ENCODE measurements at places on chromosomes 11 and 22.

- H3K27ac ChIP-seq: peak overlapping the region; percentile 74
- no peaks in the 10 kb centered on the region for H3K36me3 ChIP-seq
- H3K4me3 ChIP-seq: peak overlapping the region; percentile 34
Observed at GRCh38 chr11:66328302-66329144, 7.7 kb downstream of the RIN1 start.

DNA sequence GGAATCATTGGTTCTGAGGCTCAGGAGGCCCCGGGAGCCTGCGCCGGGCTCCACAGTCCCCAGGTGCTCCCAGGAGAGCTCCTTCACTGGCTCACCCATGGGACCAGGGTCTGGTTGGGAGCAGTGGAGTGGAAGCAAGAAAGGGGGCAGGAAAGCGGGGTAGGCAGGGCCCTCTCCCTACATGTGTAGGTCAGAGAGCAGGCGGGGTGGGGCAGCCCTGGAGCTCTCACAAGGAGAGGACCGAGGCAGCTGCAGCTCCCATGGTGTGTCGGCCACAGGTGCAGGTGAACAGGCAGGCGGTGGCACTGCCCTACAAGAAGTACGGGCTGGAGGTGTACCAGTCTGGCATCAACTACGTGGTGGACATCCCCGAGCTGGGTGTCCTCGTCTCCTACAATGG is 28.3 kb downstream of the MUC2 start:
- no peak overlapping the region for H3K27ac ChIP-seq
- H3K27me3 ChIP-seq: no peaks in the 10 kb centered on the region
- no peak overlapping the region for H3K4me3 ChIP-seq

GRCh38 chr11:95229993-95230809 is 801 bp downstream of the SESN3 start:
- H3K27ac ChIP-seq: peak overlapping the region; percentile 83
- no peaks in the 10 kb centered on the region for H3K36me3 ChIP-seq
- no peaks in the 10 kb centered on the region for H3K27me3 ChIP-seq
- peak; percentile 38 for DNase-seq
- peaks cover 57% of the 10 kb centered on the region for H3K4me1 ChIP-seq

GRCh38 chr22:35995348-35995747 is 33.3 kb downstream of the RBFOX2 start:
- no peak for DNase-seq
- no peak overlapping the region for H3K4me3 ChIP-seq
- H3K27ac ChIP-seq: no peak overlapping the region

DNA sequence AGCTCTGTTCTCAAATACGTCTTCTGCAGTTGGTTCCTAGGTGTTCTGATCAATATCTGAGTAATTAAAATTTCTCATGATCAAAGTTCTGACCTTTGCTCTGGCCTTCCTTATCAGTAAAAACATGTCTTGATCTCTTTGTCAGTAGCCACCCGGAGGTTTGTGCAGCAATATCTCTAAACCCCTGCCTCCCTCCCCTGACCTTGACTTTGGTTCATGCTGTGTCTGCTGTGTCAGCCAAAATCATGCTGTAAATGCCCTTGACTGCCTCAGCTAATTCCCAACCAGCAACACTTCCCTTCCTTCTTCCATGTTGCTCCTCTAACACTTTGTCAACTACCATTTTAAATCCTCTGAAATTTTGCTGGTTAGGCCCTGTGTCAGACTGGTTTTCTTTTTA is 424.7 kb downstream of the FAM181B start:
- H3K36me3 ChIP-seq: no peaks in the 10 kb centered on the region
- no peaks in the 10 kb centered on the region for H3K4me1 ChIP-seq
- no peak overlapping the region for H3K27ac ChIP-seq
- no peak for DNase-seq
- H3K4me3 ChIP-seq: no peak overlapping the region

DNA sequence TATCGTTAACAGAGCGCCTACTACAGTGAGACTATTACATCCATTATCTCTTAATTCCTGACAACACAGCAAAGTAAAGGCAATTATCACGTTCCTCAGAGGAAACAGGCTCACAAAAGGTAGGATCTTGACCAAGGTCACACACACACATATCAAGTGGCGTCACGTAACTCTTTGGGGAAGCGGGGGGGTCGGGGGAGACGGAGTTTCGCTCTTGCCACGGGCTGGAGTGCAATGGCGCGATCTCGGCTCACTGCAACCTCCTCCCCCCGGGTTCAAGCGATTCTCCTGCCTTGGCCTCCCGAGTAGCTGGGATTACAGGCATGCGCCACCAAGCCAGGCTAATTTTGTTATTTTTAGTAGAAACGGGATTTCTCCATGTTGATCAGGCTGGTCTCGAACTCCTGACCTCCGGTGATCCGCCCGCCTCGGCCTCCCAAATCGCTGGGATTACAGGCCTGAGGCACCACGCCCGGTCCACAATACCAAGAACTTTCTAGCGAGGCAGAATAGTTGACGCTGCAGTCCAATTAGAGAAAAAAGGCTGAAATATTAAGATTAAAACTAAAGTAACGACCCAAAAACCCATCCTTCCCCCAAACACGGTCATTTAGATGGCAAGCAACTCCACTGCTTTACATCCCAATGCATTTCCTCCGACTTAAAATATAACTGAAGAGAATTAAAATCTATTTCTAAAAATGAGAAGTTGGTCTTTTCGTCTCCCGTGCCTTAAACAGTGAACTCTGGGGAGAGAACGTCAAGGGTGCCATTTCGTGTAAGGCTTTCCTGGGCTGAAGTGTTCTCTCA is 1.2 kb downstream of the DDX17 start:
- H3K4me1 ChIP-seq: peaks cover 45% of the 10 kb centered on the region
- H3K4me3 ChIP-seq: peak overlapping the region; percentile 98
- peak; percentile 78 for DNase-seq
- peaks cover 57% of the 10 kb centered on the region for H3K36me3 ChIP-seq

- no peaks in the 10 kb centered on the region for H3K27me3 ChIP-seq
- H3K36me3 ChIP-seq: no peaks in the 10 kb centered on the region
- no peak overlapping the region for H3K4me3 ChIP-seq
Observed at GRCh38 chr11:23404225-23405160, 544.2 kb upstream of the CCDC179 start.

GRCh38 chr11:60775420-60775961 is 9.6 kb upstream of the MS4A10 start:
- no peak overlapping the region for H3K4me3 ChIP-seq
- H3K4me1 ChIP-seq: peaks cover 7% of the 10 kb centered on the region

- H3K4me3 ChIP-seq: no peak overlapping the region
- DNase-seq: no peak
- peaks cover 2% of the 10 kb centered on the region for H3K4me1 ChIP-seq
- no peaks in the 10 kb centered on the region for H3K27me3 ChIP-seq
- H3K36me3 ChIP-seq: no peaks in the 10 kb centered on the region
Observed at GRCh38 chr11:11983427-11983826, 25.0 kb downstream of the DKK3 start.

DNA sequence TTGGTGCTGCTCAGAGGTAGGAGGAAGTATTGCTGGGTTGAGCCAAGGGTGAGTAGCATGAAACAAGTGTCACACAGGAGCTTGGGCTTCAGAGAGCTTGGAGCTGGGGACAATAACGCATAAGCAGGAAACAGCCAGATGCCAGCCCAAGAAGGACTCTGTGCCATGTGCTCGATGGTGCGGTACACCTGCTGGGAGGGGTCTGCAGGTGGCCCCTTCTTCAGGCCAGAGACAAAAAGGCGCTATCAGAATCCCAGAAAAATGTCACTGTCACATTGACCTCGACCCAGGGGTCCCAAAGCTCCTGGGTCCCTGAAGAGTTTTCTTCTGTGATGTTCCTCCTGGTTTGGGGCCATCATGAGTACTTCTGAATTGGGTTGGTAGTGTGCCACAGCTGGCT is 244.4 kb downstream of the TBC1D22A start:
- H3K4me3 ChIP-seq: no peak overlapping the region
- no peak overlapping the region for H3K27ac ChIP-seq
- no peak for DNase-seq
- H3K4me1 ChIP-seq: no peaks in the 10 kb centered on the region
- peaks cover 4% of the 10 kb centered on the region for H3K36me3 ChIP-seq
- no peaks in the 10 kb centered on the region for H3K27me3 ChIP-seq

DNA sequence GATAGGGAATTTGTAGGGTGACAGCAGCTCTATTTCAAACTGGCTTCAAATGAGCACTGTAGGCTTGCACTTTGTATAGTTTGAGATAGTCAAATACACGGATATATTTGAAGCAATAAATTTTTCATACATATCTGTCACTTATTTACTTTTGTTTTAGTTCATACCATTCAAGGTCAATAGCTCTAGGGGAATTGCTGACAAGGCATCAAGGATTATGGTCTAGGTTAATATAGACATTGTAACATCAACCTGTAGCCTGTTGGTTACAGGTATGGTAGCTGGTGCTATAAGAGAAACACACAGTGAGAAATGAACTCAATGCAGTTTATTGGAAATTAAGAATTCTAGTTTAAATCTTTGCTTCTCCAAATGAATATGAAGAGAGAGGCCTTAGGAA is 267.6 kb downstream of the SOX6 start:
- DNase-seq: no peak
- H3K36me3 ChIP-seq: no peaks in the 10 kb centered on the region
- no peak overlapping the region for H3K27ac ChIP-seq
- no peak overlapping the region for H3K4me3 ChIP-seq
- H3K27me3 ChIP-seq: no peaks in the 10 kb centered on the region

- H3K4me3 ChIP-seq: no peak overlapping the region
- H3K4me1 ChIP-seq: no peaks in the 10 kb centered on the region
- DNase-seq: no peak
- H3K36me3 ChIP-seq: peaks cover 14% of the 10 kb centered on the region
Observed at GRCh38 chr11:130890039-130890745, 26.1 kb downstream of the SNX19 start.

DNA sequence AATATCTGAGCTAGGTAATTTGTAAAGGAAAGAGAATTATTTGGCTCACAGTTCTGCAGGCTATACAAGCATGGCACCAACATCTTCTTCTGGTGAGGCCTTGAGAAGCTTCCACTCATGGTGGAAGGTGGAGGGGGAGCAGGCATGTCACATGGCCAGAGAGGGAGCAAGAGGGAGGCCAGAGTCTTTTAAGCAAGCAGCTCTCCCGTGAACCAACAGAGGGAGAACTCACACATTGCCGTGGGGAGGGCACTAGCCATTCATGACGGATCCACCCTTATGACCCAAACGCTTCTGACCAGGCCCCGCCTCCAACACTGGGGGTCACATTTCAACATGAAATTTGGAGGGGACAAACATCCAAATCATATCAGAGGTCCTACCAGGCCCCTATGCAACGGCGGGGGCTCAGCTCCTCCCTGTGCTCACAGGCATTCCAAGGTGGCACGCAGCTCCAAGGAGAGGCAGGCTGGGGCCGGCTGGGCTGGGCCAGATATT is 4.6 kb downstream of the C11orf96 start:
- H3K4me3 ChIP-seq: no peak overlapping the region
- H3K27me3 ChIP-seq: peaks cover 43% of the 10 kb centered on the region
- H3K4me1 ChIP-seq: peaks cover 12% of the 10 kb centered on the region
- no peak overlapping the region for H3K27ac ChIP-seq

DNA sequence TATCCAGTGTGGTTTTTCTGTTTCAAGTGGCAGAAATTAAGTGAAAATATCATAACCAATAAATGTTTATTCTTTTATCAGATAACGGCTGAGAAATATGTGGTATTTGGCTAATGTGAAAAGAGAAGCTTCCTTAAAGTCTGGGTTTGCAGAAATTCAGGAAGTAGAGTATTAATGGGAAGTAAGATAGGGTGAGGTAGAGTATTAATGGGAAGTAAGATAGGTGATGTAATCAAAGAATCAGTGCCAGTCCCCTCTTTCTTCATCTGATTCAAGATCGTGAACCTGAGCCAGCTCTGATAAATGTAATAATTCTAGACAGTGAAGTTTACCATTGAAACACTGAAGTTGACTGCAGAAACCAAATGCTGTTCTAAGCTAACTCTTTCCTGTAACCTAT is 30.9 kb downstream of the TRPC6 start:
- no peaks in the 10 kb centered on the region for H3K36me3 ChIP-seq
- no peaks in the 10 kb centered on the region for H3K27me3 ChIP-seq
- H3K4me1 ChIP-seq: no peaks in the 10 kb centered on the region
- DNase-seq: no peak
- H3K4me3 ChIP-seq: no peak overlapping the region

GRCh38 chr11:118252688-118253087 is 523 bp upstream of the MPZL3 start:
- no peak for DNase-seq
- H3K27me3 ChIP-seq: no peaks in the 10 kb centered on the region
- H3K4me1 ChIP-seq: peaks cover 33% of the 10 kb centered on the region
- H3K27ac ChIP-seq: peak overlapping the region; percentile 99

GRCh38 chr11:65111744-65112545 is at the start of gene TM7SF2:
TSS of gene TM7SF2 (plus strand) at chr11:65111872. CDS start at chr11:65112016, 144 bp downstream.
- peak within 1 kb of the TSS; percentile 72 for H3K27ac ChIP-seq
- H3K4me1 ChIP-seq: peaks cover 51% of the 10 kb centered on the region
- H3K36me3 ChIP-seq: peaks cover 6% of the 10 kb centered on the region
- no peaks in the 10 kb centered on the region for H3K27me3 ChIP-seq
- DNase-seq: peak; percentile 96

- H3K36me3 ChIP-seq: peaks cover 4% of the 10 kb centered on the region
- H3K4me1 ChIP-seq: peaks cover 7% of the 10 kb centered on the region
- no peak overlapping the region for H3K27ac ChIP-seq
- no peak overlapping the region for H3K4me3 ChIP-seq
- no peaks in the 10 kb centered on the region for H3K27me3 ChIP-seq
- DNase-seq: no peak
Observed at GRCh38 chr11:75831915-75832502, 17.0 kb downstream of the UVRAG start.

- H3K36me3 ChIP-seq: no peaks in the 10 kb centered on the region
- peak within 1 kb of the TSS; percentile 50 for H3K4me3 ChIP-seq
- peaks cover 13% of the 10 kb centered on the region for H3K4me1 ChIP-seq
- no peak within 1 kb of the TSS for H3K27ac ChIP-seq
- DNase-seq: peak; percentile 60
Observed at GRCh38 chr11:112174789-112175598, at the start of gene BCO2. TSS of gene BCO2 (plus strand) at chr11:112175512. CDS start at chr11:112175602, 90 bp downstream.

DNA sequence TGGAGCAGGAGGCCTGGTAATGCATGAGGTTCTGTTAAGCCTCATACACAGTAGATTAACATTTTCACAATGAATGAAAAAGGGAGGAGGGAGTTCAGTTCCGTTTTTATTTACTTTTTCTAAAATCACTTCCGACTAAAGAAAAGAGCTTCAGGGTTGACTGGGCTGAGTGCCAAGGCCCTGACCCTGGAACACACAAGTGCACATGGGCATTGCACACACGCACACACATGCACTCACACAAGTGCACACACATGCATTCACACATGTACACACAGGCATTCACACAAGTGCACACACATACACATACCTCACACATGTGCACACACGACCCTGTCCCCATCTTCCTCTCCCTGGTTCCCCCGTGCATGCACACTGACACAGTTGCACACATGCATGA is 303.3 kb downstream of the BRD1 start:
- no peak overlapping the region for H3K4me3 ChIP-seq
- H3K4me1 ChIP-seq: no peaks in the 10 kb centered on the region
- H3K27ac ChIP-seq: no peak overlapping the region
- H3K36me3 ChIP-seq: peaks cover 3% of the 10 kb centered on the region
- no peaks in the 10 kb centered on the region for H3K27me3 ChIP-seq

GRCh38 chr11:66335531-66336233 is 552 bp downstream of the RIN1 start:
- H3K4me3 ChIP-seq: peak overlapping the region; percentile 82
- peaks cover 20% of the 10 kb centered on the region for H3K4me1 ChIP-seq
- no peak overlapping the region for H3K27ac ChIP-seq
- DNase-seq: no peak
- H3K27me3 ChIP-seq: no peaks in the 10 kb centered on the region

Measured in activated naive CD4-positive, alpha-beta T cell treated with anti-CD3 and anti-CD28 coated beads for 36 hours (primary cell).